ENCODE measurements at places on chromosomes 13 and 19.

DNA sequence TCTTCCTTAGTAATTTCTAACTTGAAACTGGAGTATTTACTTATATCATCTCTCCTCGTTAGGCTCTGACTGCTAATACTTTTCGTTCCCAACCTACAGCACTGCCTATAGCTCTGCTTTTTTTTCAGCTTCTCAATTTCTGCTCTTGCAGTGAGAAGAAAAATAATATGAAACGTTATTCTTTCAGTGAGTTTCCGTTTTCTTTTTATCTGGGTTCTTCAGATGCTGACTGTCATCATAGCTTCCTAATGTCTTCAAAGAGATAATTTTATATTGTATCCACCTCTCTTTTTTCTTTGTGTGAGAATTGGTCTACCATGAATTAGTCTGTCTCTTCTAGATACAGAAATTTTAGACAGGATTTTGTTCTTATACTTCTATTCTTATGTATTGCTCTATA, 454.9 kb downstream of the LMO7 start:
- no peaks in the 10 kb centered on the region for H3K4me1 ChIP-seq
- H3K4me3 ChIP-seq = no peak overlapping the region
- no peaks in the 10 kb centered on the region for H3K36me3 ChIP-seq

DNA sequence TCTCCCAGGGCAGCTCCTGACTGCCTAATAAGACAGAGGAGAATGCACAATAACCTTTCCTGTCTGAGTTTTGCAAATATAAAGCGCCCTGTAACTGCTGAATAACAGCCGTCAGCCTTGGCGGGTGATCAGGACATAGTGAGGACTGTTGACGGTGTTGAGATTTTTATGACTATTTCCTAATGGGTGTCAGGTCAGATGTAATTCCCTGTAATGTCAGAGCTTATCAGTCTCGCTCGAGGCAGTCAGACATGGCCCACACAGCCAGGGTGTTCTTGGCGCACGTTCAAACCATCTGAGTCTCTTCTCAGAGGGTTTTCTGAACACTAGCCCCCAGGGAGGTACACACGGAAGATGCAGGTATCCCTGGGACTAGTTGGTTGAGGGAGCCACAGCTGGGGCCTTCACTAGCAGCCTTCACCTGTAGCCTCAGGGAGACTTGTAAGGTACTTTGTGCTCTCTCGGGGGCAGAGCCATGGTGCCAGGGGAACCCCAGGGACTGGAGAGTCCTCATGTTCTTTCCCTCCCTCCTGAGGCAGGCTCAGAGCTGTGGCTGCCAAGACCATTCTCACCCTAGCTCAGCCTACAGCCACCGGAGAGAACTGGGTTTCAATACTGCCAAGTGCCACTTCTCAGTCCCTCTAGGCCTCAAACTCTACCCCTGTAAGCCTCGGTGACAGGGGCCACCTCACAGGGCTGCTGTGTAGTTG, 213.1 kb downstream of the UQCRFS1 start:
- no peaks in the 10 kb centered on the region for H3K36me3 ChIP-seq
- no peak overlapping the region for H3K27ac ChIP-seq
- no peaks in the 10 kb centered on the region for H3K27me3 ChIP-seq
- H3K4me1 ChIP-seq = no peaks in the 10 kb centered on the region
- no peak overlapping the region for H3K4me3 ChIP-seq

- H3K4me3 ChIP-seq = no peak overlapping the region
- no peak overlapping the region for H3K27ac ChIP-seq
- peaks cover 5% of the 10 kb centered on the region for H3K36me3 ChIP-seq
- no peak for DNase-seq
- H3K4me1 ChIP-seq = no peaks in the 10 kb centered on the region
- H3K27me3 ChIP-seq = no peaks in the 10 kb centered on the region
Measured at GRCh38 chr13:112779856-112780604, 90.2 kb downstream of the ATP11A start.

- no peak for DNase-seq
- H3K27ac ChIP-seq = peak overlapping the region; percentile 67
- peak overlapping the region; percentile 16 for H3K4me3 ChIP-seq
- peaks cover 29% of the 10 kb centered on the region for H3K36me3 ChIP-seq
- H3K4me1 ChIP-seq = peaks cover 40% of the 10 kb centered on the region
Measured at GRCh38 chr19:5131031-5131505, 162.2 kb downstream of the KDM4B start.

DNA sequence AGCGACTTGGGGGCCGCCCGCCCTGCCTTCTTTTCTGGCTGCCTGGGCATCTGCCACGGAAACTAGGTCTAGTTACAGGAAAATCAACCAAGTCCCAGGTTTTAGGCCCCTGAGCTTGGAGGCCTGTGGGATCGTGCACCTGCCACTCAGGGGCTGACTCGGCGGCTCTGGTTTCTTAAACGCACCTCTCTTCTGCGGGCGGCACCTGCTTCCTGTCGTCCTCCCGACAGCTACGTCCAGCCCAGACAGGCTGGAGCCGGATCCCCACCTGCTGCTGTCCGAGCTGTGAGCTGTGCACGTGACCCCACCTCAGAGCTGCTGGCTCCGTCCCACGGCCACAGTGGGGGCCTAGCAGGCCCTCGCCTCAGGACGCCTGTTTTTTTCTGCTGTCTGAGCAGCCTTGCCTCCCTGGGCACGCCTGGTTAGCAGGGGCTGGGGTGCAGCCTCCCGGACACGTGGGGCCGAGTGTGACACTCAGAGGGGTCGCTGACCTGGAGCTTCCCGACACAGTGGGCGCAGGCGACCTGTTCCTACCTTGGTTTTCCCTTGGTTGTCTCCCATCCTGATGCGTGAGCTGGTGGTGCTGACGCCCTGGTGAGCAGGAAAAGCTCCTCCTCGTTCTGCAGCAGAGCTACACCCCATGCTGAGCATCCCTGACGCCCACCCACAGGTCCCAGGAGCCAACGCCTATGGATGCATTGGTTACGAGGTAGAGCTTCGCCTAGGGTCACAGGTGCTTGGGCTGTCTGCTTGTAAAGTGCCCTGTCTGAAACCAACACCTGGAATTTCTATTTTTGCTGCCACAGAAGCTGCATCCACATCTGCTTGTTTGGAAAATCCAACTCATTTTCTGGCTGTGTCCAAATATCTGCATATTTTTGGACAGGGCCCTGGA, 17.5 kb downstream of the TMEM255B start:
- H3K4me3 ChIP-seq = no peak overlapping the region
- H3K4me1 ChIP-seq = no peaks in the 10 kb centered on the region
- no peaks in the 10 kb centered on the region for H3K36me3 ChIP-seq
- no peak overlapping the region for H3K27ac ChIP-seq
- no peak for DNase-seq

DNA sequence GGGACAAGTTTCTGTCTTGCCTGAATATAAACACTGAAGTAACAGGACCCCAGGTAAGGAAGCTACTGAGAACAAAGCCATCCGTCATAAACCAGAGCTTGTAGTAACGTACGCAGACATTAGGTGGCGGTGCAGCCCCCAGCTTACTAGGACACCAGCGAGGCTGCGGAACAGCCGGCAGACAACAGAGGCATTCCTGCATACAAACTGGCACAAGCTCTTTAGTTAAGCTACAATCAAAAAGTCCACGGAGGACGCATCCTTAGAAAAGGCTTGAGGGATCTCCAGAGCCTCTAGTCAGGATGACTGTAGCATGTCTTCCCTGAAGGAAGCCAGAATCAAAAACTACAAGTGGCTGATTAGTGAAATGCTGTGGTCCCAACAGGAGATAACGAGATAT, 26.2 kb downstream of the ZNF160 start:
- H3K27ac ChIP-seq = no peak overlapping the region
- DNase-seq = no peak
- H3K4me1 ChIP-seq = no peaks in the 10 kb centered on the region
- peaks cover 62% of the 10 kb centered on the region for H3K36me3 ChIP-seq

DNA sequence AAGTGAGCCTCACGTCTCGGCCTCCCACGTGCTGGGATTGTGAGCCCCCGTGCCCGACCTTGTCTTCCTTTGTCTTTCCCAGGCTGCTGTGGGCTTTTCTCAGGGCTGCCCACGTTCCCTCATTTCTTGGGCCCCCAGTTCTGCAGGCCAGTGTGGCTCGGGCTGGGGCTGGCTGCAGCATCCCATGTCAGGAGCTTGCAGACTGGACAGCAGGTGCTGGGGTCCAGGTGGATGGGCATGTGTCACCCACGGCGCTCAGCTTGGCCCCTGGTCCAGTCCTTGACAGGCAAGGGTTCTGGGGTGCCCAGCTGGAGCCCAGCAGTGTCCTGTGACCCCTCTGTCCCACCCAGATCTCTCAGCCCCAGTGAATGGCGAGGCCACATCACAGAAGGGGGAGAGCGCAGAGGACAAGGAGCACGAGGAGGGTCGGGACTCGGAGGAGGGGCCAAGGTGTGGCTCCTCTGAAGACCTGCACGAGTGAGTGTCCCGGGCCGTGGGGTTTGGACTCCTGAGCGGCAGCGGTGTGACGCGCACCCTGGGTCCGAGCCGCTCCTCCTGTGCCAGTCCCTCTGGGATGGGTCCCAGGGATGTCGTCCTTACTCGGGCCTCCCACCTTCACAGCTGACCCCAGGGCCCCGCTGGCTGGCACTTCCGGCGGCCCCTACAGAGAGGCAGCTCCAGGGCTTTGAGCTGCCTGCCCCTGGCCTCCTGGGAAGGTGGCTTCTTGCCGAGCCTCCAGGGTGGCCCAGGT, 17.3 kb downstream of the PLIN4 start:
- no peak overlapping the region for H3K27ac ChIP-seq
- peaks cover 37% of the 10 kb centered on the region for H3K36me3 ChIP-seq
- no peak for DNase-seq
- H3K4me1 ChIP-seq = no peaks in the 10 kb centered on the region
- H3K27me3 ChIP-seq = no peaks in the 10 kb centered on the region

DNA sequence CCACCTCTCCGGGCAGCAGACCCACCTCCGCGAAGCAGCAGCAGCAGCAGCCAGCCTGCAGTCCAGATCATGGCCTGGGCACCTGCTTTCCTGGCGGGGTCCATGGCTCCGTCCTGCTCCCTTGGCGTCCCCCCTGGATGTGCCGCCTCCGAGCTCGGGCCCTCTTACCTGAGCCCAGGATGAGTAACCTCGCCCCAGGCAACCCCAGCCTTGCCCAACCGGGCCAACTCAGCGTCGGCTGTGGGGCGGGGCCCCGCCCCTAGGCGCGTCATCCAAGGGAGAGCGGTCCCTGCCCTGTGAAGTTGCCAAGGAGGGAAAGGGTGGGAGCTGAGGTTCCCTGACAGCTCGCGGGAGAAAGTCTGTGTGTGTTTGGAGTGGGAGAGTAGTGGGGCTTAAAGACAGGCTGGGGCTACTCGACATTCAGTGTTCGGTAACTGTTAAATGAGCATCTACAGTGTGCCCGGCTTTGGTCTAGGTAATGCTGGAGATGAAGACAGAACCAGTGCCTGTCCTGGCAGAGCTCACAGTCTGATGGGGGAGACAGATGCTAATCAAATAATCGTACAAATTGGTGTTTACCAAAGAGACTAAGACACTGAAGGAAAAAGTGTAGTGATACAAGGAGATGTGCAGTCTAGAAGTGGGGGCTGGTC, at the start of gene LYPD3:
Gene LYPD3, minus strand, starts transcription at position 141 of the 653 bp plus-strand sequence. Its CDS starts 37 bp downstream, at position 104.
- peak within 1 kb of the TSS; percentile 88 for H3K4me3 ChIP-seq
- no peaks in the 10 kb centered on the region for H3K27me3 ChIP-seq
- H3K36me3 ChIP-seq = no peaks in the 10 kb centered on the region

GRCh38 chr19:913080-913748, at the start of gene R3HDM4:
R3HDM4 (minus strand) TSS chr19:913219; CDS start chr19:913157, 62 bp downstream.
- peak; percentile 92 for DNase-seq
- H3K36me3 ChIP-seq = peaks cover 2% of the 10 kb centered on the region
- H3K4me1 ChIP-seq = peaks cover 70% of the 10 kb centered on the region
- peak within 1 kb of the TSS; percentile 98 for H3K27ac ChIP-seq
- H3K27me3 ChIP-seq = peaks cover 14% of the 10 kb centered on the region
- H3K4me3 ChIP-seq = peak within 1 kb of the TSS; percentile 95

DNA sequence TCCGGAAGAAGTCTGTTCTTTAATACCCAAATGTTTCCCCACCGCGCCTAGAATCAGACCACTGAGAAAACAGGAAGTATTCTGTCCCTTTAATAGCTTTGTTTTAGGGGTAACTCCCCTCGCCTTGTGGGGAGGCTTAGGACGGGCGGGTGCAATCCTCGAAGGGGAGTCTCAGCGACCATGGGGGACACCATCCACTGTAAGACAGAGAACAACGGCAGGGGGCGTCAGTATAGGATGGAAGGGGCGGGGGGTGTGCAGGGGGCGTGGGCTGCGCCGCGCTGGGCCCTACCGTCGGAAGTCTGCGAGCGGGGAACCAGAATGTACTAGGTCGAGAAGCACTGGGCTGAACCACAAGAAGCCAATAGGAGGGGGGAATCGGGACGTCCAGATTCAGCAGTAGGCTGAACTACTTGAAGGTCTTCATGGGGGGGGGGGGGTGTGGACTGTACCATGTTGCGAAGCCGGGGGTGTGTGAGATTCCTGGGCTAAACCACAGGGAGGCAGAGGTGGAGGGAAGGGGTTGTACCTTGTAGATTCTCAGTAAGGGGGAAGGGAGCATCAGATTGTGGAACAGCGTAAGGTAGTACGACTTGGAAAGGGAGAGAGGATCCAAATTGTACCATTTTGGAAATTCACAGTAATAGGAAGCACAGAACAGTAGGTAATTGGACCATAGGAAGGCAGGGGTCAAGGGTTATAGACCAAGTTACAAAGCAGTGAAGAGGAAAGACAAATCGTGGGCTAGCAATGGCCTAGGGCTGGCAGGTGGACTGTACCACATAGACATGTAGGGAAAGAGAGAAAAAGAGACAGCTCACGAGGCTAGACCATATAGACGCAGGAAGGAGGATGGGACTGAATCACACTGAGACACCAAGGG, 1.0 kb upstream of the DBP start:
- peak overlapping the region; percentile 71 for H3K4me3 ChIP-seq
- peaks cover 50% of the 10 kb centered on the region for H3K4me1 ChIP-seq
- DNase-seq = peak; percentile 72
- H3K36me3 ChIP-seq = peaks cover 6% of the 10 kb centered on the region

- H3K27ac ChIP-seq = peak overlapping the region; percentile 55
- no peak for DNase-seq
- peak overlapping the region; percentile 25 for H3K4me3 ChIP-seq
- H3K4me1 ChIP-seq = peaks cover 91% of the 10 kb centered on the region
- H3K27me3 ChIP-seq = no peaks in the 10 kb centered on the region
Measured at GRCh38 chr19:18423258-18424020, 4.2 kb downstream of the SSBP4 start.

DNA sequence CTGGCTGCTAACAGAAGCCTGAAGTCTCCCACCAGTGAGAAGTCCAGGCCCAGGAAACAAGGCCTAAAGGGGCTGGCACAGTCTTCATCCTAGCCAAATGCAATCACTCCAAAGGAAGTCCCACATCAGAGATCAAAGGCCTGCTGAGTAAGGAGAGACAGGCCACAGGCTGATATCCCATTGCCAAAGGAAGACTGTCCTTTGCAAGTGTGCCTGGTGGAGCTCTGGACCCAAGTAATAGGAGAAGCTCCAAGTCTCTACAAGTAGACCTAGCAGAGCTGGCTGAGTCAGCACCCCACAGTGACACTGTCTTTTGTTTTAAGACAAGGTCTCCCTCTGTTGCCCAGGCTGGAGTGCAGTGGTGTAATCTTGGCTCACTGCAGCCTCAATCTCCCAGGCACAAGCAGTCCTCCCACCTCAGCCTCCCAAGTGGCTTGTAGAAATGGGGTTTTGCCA, 4.5 kb downstream of the DBP start:
- no peak for DNase-seq
- H3K4me3 ChIP-seq = no peak overlapping the region
- peak overlapping the region; percentile 94 for H3K27ac ChIP-seq
- peaks cover 49% of the 10 kb centered on the region for H3K36me3 ChIP-seq

GRCh38 chr13:109840201-109840892, 54.0 kb upstream of the IRS2 start:
- no peak for DNase-seq
- peaks cover 9% of the 10 kb centered on the region for H3K27me3 ChIP-seq
- no peaks in the 10 kb centered on the region for H3K4me1 ChIP-seq
- H3K36me3 ChIP-seq = no peaks in the 10 kb centered on the region

GRCh38 chr13:68550330-68550729, 1320.2 kb upstream of the PCDH9 start:
- no peaks in the 10 kb centered on the region for H3K36me3 ChIP-seq
- no peak for DNase-seq
- H3K4me3 ChIP-seq = no peak overlapping the region
- no peaks in the 10 kb centered on the region for H3K4me1 ChIP-seq
- no peaks in the 10 kb centered on the region for H3K27me3 ChIP-seq
